Activated naive CD4-positive, alpha-beta T cell treated with anti-CD3 and anti-CD28 coated beads for 36 hours (primary cell): ENCODE measurements at places on chromosomes 12 and 14.
A peak's percentile ranks its signal among the peaks of the same experiment; 100 is the strongest.

DNA sequence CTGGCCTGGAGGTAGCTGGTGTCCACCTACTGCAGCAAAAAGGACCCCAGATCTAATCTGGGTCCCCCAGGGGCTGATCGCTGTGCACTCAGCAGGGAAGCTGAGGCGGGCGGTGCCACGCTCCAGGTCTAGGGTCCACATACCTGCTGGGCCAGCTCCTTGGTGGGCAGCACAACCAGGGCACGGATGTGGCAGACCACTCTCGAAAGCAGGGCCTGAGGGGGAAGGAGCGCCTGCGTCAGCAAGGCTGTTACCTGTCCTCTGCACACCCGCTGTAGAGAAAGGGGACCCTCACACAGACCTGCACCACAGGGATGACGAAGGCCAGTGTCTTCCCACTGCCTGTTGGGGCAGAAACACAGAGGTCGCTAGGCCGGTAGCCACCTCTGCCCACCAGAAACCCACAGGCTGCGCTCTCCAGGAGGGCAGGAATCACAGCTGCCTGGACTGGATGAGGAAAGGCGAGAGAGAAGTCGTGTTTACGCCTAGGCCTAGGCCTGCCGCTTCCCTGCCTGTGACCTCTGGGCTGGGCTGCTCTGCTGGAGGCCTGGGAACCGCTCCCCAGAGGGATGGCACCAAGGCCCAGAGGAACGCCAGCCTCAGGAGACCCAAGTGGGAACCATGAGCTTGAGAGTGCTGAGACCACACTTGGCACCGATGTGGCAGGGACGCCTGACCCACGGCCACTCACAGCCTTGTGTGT is 2.0 kb downstream of the DDX51 start:
- no peak for DNase-seq

GRCh38 chr12:13345722-13346121 is 149.2 kb downstream of the EMP1 start:
- no peak for DNase-seq

DNA sequence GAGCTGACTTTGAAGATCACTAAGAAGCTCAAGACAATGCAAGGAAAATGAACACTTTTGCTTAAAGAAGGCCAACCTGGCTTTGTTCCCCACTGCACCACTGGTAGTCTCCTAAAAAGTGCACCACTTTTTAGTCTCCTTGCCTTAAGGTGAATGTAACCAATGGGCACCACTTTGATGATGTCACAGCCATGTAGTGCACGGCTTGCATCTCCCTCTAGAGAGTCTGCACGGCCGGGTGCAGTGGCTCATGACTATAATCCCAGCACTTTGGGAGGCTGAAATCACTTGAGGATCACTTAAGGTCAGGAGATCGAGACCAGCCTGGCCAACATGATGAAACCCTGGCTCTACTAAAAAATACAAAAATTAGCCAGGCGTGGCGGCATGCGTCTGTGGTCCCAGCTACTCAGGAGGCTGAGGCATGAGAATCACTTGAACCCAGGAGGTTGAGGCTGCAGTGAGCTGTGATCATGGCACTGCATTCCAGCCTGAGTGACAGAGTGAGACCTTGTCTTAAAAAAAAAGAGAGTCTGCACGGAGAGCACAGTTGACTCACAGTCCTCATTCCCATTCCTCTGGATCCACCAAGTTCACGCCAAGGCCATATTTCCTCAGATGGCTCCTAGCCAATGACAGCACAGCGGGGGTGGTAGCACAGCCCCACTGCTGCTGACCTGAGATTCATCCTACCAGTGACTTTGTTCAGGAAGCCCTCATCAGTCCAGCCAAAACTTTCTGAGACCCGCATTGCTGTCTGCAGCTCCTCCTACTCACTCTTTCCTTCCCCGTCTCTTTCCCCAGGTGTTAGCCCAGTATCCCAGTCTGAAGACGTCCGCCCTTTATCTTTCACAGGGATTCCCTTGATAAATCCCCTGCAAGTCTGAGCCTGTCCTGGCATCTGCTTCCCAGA is 16.5 kb upstream of the IFT81 start:
- no peak for DNase-seq

DNA sequence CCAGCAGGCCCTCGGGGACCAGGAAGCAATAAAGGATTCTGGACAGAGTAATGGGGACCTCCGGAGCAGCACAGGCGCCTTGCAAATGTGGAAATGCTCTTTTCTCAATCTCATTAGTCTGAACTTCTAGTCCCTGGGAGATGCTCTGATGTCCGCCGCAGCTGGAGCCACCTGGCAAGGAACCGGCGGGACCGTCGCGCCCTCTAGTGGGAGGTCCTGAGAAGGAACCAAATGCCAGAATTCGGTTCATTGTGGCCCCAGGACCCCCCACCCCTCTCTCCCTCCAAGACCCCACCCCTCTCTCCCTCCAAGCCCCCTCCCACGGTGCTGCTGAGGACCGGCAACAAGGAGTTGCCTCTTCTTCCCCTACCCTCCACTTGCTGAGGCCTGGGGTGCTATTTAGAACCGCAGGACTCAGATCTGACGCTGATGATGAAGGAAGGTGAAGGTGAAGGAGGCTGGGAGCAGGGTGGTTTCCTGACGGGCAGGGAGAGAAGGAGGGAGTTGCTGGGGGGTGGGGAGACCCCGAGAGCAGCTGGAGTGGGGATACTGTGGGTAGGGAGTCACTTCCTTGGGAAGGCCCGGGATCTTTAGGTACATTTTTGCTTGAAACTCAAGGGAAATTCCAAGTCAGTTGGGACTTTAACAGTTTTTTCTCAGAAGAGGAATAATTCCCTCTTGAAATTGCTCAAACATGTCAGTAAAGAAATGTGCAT is 42.5 kb downstream of the SMIM41 start:
- peak; percentile 78 for DNase-seq

DNA sequence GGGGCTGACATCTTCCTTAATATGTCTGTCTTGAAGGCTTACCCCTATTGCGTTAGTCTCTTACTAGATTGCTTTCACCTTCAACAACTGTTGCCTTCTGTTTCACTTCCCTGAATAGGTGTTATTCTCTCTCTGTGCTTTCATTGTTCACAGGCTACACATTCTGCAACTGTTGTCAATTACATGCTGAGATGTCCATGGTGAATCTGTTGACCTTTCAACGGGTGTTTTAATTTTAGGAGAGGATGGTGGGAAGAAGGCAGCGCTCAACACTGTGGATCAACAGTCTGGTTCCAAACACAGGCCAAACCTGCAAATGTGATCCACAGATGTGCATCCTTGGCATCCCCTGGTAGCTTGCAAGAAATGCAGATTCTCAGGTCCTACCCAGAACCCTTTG is 101.9 kb downstream of the DACT1 start:
- no peak for DNase-seq

- no peak for DNase-seq
These were observed 405.8 kb downstream of the MED13L start for GRCh38 chr12:115871714-115872113.

- DNase-seq: no peak
These were observed 6.6 kb downstream of the LHX5 start for GRCh38 chr12:113464852-113465719.

DNA sequence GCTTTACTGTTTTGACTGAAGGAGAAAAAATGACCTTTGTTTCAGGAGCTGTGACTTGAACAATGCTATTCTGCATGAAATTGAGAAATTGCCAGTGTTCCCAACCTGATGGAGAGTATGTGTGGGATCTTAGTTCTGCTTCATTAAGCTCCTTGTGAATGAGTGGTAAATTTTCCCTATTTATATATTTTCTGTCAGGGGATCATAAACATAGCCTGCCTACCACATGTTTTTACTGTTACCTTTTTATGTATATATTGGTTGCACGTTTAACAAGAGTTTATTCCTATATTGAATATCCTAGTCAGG is 271.7 kb downstream of the PDZRN4 start:
- no peak for DNase-seq

- no peak for DNase-seq
These were observed 11.1 kb upstream of the MARK3 start for GRCh38 chr14:103374121-103374520.

GRCh38 chr12:58032156-58032555 is 90.8 kb downstream of the ATP23 start:
- DNase-seq: no peak
